WTC11 (cell line): ENCODE measurements at places on chromosomes 4 and X. TPM values are rescaled to one million over a fixed set of nuclear protein-coding genes. Genes with fewer than 3 reads are reported as not detected.

Gene ARR3
- total RNA-seq: not detected in 3 replicates

Gene VCX3B
- total RNA-seq: not detected in 3 replicates

Gene PFKFB1
- 0.42 to 1.1 TPM (median 0.60 TPM) in 3 replicates for total RNA-seq

Gene PRRG3
- total RNA-seq: 5.1 to 9.8 TPM (median 7.1 TPM) in 3 replicates

Gene SPATA18
- 6.0 to 7.7 TPM (median 6.6 TPM) in 3 replicates for total RNA-seq

Gene UGT2B17
- total RNA-seq: 0.14 to 0.18 TPM in 2 of 3 replicates, not detected in the other

Gene AKAP4
- total RNA-seq: not detected in 3 replicates

Gene SPOCK3
- total RNA-seq: 0.24 to 0.27 TPM (median 0.27 TPM) in 3 replicates

Gene SCD5
- 4.6 to 6.3 TPM (median 4.9 TPM) in 3 replicates for total RNA-seq

Gene RHOXF2B
- total RNA-seq: 0.23 TPM in 1 of 3 replicates, not detected in the others

Gene CT83
- not detected in 3 replicates for total RNA-seq

Gene CDX4
- 2.4 to 5.2 TPM (median 4.6 TPM) in 3 replicates for total RNA-seq

Gene CCDC160
- total RNA-seq: 1.7 to 1.9 TPM (median 1.8 TPM) in 3 replicates

Gene PARM1
- 3.5 to 6.3 TPM (median 4.1 TPM) in 3 replicates for total RNA-seq

Gene SASH3
- 0.22 to 0.57 TPM (median 0.25 TPM) in 3 replicates for total RNA-seq

Gene SLC10A4
- 2.1 to 3.0 TPM (median 2.6 TPM) in 3 replicates for total RNA-seq

Gene PLXNB3
- 2.5 to 4.2 TPM (median 2.9 TPM) in 3 replicates for total RNA-seq

Gene FAM9B
- not detected in 3 replicates for total RNA-seq

Gene SHISA3
- 5.6 to 6.0 TPM (median 5.7 TPM) in 3 replicates for total RNA-seq

Gene STK32B
- 1.2 to 1.9 TPM (median 1.6 TPM) in 3 replicates for total RNA-seq

Gene DCAF8L2
- total RNA-seq: not detected in 3 replicates

Gene SRPX
- 7.7 to 8.0 TPM (median 7.7 TPM) in 3 replicates for total RNA-seq

Gene MAGEB6
- total RNA-seq: not detected in 3 replicates

Gene MAGEA8
- total RNA-seq: not detected in 3 replicates

Gene NHSL2
- 6.4 to 8.1 TPM (median 7.9 TPM) in 3 replicates for total RNA-seq

Gene CASK
- 54.0 to 54.6 TPM (median 54.4 TPM) in 3 replicates for total RNA-seq

Gene MAGEA12
- total RNA-seq: 0.57 to 1.3 TPM (median 1.2 TPM) in 3 replicates

Gene UGT2B10
- 0.16 to 0.17 TPM (median 0.16 TPM) in 3 replicates for total RNA-seq

Gene MAGEB17
- 0.27 to 0.63 TPM (median 0.41 TPM) in 3 replicates for total RNA-seq

Gene MAGEC2
- 0.09 TPM in 2 of 3 replicates, not detected in the other for total RNA-seq

Gene GASK1B
- total RNA-seq: 0.23 to 0.32 TPM (median 0.24 TPM) in 3 replicates
